Activated CD4-positive, alpha-beta T cell treated with anti-CD3 and anti-CD28 coated beads for 1 hour (primary cell): ENCODE measurements at places on chromosomes 3 and 15.
A peak's percentile ranks its signal among the peaks of the same experiment; 100 is the strongest.

- no peak for DNase-seq
Observed at GRCh38 chr15:48536681-48537091, 108.8 kb downstream of the FBN1 start.

- DNase-seq = no peak
Observed at GRCh38 chr3:18681818-18682345, 256.7 kb upstream of the SATB1 start.

DNA sequence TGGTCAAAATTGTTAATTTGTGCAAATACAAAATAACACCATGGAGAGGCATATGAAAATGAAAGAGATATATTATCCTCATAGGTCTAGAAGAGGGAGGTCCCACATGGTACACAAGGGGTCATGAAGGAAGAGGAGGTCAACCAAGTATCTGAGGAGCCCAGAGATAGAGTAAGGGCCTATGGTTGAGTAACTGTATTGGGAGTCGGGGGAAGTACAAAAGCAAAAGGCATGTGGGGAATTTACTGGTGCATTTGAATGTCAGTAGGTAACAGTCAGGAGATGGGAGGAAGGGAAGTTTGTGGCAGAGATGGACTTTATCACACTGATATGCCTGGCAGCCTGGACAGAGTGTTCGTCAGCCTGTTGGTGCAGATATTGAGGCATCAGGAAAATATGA, 1113.7 kb downstream of the OTOL1 start:
- no peak for DNase-seq

GRCh38 chr15:77276096-77276495, 143.8 kb downstream of the PEAK1 start:
- DNase-seq = no peak

DNA sequence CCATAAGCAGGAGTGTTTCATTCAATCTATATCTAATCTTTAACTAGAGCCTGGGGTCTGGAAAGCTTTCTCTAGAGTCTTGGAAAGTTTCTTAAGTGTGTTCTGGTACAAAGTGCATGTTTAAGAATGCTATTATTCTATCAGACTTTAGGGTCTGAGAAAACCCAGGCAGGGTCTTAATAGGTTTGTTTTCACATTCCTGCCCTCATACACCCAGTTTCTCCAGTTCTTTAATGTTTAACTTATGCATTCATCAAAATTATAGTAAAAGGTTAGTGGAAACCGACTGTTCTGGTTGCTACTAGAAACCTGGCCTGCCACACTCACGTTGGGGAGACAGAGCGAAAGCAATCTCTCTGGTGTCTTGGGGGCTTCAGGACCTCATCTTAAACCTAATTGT, 102.9 kb upstream of the WDR72 start:
- DNase-seq = no peak

GRCh38 chr15:51097553-51098330, 3.0 kb upstream of the TNFAIP8L3 start:
- DNase-seq = no peak

GRCh38 chr3:115644391-115644790, 21.1 kb downstream of the GAP43 start:
- DNase-seq = no peak

DNA sequence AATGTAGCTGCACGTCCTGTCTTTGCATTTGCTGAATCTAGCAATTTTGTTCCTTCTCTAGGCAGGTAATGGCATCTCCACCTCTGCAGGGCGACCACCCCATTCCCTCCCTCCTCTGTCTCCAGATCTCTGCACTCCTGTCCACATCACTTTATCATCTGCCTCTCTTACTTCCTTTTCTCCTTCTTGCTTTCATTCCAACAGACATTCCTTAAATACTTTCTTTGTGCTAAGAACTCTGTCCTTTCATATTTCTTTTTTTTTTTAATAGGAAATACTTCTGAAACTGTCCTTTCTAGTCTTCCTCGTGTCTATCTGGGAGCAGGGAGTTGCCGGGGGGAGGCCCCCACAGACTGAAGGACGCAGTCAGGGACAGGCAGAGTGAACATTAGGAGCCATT, 7.2 kb downstream of the ITIH3 start:
- DNase-seq = no peak

DNA sequence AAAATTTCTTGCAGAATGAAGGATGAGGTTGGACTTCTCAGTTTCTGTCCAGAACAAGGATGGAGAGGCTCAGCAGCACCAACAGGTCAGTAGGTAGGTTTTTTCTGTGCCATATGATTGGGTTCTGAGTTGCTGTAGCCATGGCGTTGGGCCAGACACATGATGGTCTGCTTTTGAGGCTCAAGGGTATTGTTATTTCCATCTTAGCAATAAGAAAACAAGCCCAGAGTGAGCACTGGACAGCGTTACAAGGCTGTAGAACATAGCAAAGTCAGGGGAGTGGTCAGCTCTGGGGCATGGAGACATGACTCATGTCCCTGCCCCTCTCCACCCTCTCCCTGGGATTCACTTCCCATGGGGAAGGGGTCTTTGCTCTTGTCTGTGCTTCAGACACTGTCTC, 137.6 kb upstream of the TOPAZ1 start:
- DNase-seq = no peak

- DNase-seq = peak; percentile 41
Observed at GRCh38 chr15:58988006-58988785, 733 bp downstream of the RNF111 start.

- DNase-seq = no peak
Observed at GRCh38 chr3:55735976-55736375, 248.9 kb upstream of the WNT5A start.

DNA sequence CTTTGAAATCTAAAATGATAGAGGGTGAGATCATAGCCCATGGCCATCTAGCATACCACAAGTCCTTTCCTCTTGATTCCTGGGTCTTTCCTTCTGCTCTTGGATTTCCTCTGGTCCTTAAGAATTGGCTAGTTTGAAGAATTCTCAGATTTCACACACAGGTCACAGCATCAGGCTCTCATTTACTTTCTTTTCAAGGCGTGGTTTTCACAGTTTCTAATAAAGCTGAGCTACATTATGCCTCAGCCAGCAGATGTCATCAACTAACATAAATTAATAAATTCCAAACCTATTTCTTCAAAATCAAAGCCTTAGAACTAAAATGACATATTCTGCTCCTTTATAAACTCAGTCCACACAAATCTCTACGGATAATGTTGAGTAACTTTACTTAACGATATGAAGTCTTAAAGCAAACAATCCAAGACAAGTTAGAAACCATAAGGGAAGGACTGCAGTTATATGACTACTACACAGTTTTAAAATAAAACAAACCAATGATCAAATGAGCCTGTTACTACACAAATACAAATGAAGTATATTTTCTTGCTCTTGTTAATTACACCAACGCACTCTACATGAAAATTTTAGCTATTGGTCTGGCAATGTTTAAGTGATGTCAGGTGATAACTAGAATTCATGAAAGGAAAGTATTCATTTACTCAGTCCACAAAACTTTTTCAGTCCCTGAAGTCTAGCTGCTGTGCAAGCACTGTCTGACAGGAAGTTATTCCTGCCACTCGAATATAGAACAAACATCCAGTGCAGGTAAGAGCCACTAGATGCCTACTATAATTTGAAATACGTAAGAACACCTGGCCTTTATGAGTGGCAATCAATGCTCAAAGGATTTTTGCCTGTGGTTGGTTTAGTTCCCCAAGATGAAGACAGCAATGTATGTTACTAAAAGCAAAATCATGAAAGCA, 9.2 kb downstream of the CCDC14 start:
- no peak for DNase-seq

- no peak for DNase-seq
Observed at GRCh38 chr3:160005004-160005403, 16.4 kb downstream of the IL12A start.

- DNase-seq = no peak
Observed at GRCh38 chr3:89239774-89240173, 132.4 kb downstream of the EPHA3 start.

DNA sequence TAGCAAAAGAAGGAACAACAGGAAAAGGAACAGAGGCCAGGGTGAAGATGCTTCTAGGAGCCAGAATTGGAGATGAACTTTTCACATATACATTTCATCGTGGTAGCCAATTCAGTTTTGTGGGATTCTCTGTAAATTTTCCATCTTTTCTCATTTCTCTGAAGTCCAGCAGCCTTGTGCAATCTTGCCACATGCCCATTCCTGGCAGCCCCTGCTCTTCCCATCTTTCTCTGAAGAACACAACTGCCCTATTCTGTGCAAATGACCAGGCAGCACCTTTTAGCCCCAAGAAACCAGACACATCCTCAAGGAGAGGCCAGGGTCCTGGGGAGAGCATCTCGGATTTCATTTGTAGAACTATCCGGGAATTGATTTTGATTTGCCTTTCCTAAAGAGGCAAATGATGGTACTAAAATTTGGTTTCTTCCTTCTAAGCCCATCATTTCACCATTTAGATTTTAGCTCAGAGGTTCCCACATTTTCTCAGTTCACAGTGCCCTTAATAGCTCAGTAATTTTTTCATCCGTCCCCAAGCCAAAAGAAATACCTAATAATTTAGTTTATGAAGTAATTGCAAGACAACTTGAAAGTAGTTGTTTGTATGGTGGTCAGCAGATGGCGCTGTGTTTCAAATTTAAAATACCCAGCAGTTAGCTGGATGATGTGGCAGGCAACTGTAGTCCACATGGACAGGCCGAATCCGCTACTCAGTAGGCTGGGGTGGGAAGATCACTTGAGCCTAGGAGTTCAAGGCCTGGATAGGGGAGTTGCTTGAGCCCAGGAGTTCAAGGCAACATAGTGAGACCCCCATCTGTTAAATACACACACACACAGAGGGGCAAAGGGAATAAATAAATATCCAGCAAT, 61.3 kb upstream of the ACKR4 start:
- DNase-seq = no peak

- no peak for DNase-seq
Observed at GRCh38 chr15:99911816-99912215, 178.6 kb upstream of the LYSMD4 start.

DNA sequence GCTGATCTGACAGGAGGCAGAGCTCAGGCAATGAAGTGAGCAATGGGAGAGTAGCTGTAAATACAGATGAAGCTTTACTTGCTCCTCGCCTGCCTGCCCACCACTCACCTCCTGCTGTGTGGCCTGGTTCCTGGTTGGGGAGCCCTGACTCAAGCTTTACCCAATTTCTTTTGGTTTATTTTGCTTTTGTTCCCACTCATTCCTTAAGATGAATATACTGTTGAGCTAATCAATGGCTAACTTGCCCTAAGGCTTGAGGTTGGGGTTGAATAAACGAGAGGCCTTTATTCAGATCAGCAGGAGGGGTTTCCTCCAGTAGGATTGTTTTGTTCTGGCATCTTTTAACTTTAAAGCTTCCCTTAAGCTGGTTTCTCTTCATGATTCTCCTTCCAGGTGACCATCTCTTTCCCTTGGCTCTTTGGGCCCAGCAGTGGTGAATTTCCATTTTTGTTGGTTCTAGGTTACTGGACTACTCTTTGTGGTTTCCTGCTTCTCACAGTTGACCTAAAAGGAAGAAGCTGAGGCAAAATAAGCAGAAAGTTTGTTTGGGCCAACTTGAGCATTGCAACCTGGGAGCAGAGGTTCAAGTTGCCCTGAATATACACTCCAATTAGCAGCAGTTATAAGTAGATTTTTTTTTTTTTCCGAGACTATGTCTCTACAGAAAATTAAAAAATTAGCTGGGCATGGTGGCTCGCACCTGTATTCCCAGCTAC, 44.4 kb downstream of the STARD9 start:
- no peak for DNase-seq

GRCh38 chr3:120324190-120324589, 25.0 kb downstream of the LRRC58 start:
- DNase-seq = no peak

GRCh38 chr15:85011160-85011571, 29.5 kb downstream of the PDE8A start:
- no peak for DNase-seq

- DNase-seq = no peak
Observed at GRCh38 chr3:128036119-128036518, 16.1 kb upstream of the SEC61A1 start.

DNA sequence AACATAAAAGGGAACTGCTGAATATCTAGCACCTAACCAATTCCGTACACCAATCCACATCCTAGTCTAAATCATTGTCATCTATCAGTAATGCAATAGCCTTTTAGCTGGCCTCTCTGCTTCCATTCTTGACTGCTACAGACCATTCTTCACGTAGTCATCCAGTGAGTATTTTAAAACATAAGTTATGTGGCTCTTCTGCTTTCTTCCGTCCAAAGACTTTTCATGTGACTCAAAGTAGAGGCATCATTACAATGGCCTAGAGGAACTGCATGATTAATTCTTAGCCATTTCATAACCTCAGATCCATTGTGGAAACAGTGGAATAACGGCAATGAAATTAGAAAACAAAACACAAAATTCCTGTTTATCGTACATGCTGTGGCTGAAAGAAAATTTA, 88.9 kb upstream of the CBLB start:
- no peak for DNase-seq

GRCh38 chr3:48565186-48565585, 1.6 kb upstream of the UCN2 start:
- no peak for DNase-seq

GRCh38 chr3:27840807-27841594, 118.9 kb upstream of the EOMES start:
- DNase-seq = no peak

DNA sequence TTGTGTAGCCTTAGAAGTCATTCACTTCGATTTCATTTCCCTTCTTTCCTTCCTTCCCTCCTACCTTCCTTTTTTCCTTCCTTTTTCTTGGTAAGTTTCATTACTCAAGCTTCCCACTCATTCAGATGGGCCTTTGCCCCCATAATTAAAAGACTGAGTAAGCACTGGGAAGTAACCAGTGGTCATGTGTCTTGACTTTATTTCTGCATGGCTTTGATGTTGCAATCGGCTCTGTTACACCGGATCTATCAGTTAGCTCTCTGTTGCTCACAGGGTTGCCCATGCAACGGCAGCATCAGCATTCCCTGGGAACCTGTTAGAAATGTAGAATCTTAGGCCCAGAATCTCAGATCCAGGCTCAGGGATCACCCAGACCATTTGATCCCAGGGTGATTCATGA, 25.6 kb upstream of the LARS2 start:
- DNase-seq = no peak

- peak; percentile 52 for DNase-seq
Observed at GRCh38 chr3:13073326-13074005, at the start of gene IQSEC1. IQSEC1 (minus strand) TSS chr3:13073429; CDS start chr3:13073014, 415 bp downstream.

GRCh38 chr3:61340931-61341461, 89.7 kb upstream of the FHIT start:
- DNase-seq = no peak

DNA sequence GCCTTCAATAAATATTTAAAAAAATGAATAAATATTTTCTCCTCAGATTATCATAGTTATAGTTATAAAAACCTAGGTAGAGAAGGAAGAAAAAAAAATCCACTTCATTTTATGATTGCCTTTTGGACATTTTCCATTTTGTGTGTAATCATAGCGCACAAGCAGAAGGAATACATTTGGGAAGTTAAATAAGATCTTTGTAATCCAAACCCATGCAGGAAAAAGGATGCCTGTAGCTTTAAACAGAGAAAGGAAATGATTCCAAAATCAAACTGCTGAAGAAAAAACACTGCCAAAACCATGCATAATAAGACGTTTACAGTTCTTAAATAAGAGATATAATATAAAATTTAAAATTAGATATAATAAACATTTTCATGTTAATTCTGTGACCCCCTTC, 7.4 kb upstream of the CCDC54 start:
- DNase-seq = no peak

- DNase-seq = no peak
Observed at GRCh38 chr3:108970561-108970960, 16.9 kb upstream of the GUCA1C start.
